ENCODE measurements at places on chromosomes 11 and 22.
A peak's percentile ranks its signal among the peaks of the same experiment; 100 is the strongest.

- no peak for DNase-seq
These were observed 20.6 kb downstream of the POLR3H start for GRCh38 chr22:41523464-41524221.

GRCh38 chr11:80163441-80163840 is 722.6 kb upstream of the TENM4 start:
- DNase-seq, result no peak

GRCh38 chr11:65503368-65503948 is 4.6 kb downstream of the MALAT1 start:
- DNase-seq, result no peak

GRCh38 chr11:77065878-77066228 is 918 bp upstream of the CAPN5 start:
- no peak for DNase-seq

DNA sequence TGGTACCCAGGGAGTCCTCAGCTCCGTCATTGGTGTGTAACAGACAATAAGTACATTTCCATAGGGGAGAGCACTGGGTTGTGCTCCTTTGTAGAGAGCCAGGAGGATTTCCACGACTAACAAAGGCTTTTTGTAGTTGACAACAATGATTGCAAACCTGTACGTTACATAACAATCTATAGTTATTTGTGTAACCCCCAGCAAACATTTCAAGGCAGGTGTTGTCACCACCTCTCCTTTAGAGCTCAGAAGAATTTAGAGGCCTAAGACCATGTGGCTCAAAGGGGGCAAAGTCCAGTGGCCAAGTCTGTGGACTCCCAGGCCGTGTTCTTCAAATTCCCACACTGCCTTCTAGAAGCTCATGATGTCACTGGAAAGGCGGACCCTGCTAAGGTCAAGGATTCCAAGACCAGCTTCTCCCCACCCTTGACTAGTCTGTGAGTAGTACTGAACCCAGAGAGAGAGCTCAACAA is 15.8 kb downstream of the RPL27A start:
- DNase-seq, result no peak

- DNase-seq, result no peak
These were observed 11.0 kb upstream of the MS4A6A start for GRCh38 chr11:60193687-60194433.

DNA sequence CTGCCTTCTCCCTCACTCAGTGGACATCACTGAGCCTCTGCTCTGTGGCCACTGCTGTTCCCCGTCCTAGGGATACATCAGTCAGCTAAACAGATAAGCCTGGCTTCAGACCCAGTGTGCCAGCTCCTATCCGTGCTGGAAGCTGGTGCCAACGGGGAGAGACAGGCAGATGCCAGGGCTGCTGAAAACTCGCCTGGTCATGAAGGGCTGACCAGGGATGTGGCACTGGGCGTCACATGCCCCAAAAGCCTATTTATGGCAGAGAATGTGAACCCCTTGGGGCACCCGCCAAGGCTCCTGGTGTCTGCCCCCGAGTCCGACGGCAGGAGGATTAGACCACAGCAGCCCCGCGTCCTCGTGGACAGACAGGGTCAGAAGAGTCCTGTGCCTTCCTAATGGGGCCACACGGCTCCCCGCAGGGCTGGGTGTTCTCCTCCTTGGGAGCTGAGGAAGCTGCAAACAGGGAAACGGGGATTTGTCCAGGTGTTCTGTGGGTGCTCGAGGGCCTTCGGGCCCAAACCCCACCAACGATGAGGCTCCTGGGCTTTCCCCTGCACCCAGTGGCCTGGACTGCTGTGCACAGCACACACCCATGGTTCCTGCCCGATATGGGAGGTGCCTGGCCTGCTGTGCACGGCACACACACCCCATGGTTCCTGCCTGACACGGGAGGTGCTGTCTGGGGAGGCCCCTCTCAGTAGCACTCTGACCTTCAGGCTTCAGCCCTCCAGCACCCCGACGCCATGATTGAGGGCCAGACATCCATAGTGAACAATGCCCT is 19.9 kb downstream of the ANO1 start:
- no peak for DNase-seq

DNA sequence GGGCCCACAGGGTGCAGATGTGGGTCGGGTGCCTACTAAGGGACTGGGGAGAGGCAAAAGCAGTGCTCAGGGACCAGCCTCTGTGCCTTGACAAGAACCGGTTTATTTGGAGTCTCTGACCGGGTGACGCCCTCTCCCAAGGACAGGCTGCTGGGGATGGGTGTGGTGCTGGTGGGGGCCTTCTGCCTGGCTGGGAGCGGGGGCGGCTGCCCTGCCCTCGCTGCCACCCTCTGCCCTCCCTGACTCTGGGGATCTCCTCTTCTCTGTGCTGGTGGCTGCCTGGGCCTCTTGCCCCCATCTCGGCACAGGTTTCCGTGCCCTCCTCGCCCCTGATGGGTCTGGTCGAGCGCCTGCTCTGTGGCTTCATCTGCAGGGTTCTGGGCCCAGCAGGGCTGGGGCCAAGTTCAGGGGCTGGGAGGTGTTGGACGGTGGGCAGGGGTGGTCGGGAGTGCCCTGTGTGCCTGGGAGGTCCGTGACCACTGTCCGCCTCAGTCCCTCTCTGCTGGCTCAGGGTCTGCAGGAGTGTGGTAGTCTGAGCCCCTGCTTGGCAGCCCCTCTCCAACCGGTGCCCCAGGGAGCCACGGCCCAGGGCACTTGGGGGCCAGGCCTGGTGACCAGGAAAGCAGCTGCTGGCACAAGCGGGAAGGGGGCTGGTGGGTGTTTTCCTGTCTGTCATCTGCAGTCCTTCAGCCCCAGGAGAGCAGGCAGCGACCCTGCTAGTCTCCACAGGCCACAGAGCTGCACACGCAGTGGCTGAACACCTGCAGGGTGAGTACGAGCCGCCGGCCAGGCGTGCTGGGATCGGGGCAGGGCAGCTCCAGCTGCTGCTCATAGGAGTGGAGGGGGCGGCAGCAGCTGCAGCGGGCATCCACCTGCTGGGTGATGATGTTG is 23.5 kb downstream of the MUC6 start:
- peak; percentile 84 for DNase-seq

GRCh38 chr22:50326225-50326955 is 422 bp downstream of the DENND6B start:
- no peak for DNase-seq

GRCh38 chr22:32199341-32199740 is 5.5 kb downstream of the RFPL2 start:
- no peak for DNase-seq

GRCh38 chr11:538431-539051 is 1.2 kb downstream of the LRRC56 start:
- DNase-seq, result no peak

DNA sequence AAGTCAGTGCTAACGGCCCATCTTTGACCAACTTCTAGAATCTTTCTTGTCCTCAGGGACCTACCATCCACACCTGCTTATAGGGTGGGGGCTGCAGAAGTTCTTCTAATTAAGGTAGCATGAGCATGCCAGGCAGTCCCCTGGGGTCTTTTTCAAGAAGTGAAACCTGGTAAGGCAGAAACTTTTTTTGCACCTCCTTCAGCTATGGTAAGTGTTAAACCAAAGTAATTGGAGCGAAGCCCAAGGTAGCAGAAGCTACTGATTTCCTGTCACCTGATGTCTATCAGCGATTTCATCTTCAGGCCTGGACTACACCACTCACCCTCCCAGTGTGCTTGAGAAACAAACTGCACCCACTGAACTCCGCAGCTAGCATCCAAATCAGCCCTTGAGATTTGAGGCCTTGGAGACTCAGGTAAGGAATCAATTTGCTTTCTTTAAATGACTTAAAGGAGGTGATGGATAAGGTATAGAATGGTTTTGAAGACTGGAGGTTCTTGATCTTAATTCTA is at the start of gene MS4A1:
TSS of gene MS4A1 (plus strand) at position 317 of the 512 bp plus-strand sequence. CDS start 6,528 bp downstream, outside the sequence.
- DNase-seq, result no peak

DNA sequence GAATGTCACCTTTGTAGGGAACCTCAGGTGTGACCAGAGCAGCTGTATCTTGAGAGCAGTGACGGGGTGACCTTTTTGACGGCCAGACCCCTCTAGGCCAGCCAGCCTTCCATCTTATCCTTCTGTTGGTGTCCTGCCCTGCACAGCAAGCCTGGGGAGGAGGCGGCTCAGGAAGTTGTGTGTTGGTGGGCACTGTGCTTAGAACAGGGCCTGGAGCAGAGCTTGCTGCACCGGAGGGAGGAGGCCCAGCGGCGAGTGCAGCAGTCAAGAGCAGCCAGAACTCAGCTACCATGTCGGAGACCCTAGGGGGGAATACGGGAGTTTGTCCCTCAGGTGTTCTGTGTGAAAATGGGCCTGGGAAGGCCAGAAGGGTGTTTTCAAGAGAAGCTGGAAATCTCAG is 129.4 kb downstream of the OSBP2 start:
- DNase-seq, result no peak

DNA sequence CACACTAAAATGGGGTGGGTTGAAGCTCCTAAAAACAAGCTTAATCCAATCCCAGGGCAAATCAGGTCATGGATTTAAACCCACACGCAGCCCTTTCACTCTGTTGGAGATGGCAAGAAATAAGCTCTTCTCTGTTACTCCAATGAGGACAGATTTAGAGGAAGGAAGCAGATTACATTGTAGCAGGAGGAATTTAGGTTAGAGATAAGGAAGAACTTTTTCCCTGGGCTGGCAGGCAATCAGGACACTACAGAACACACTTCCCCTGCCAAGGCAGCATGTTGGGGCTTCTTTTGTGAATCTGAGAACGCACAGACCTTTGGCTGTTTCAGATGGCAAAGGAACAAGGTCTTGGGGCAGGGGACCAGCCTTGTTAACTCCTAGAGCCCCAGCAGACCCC is 46.2 kb downstream of the C11orf58 start:
- no peak for DNase-seq

DNA sequence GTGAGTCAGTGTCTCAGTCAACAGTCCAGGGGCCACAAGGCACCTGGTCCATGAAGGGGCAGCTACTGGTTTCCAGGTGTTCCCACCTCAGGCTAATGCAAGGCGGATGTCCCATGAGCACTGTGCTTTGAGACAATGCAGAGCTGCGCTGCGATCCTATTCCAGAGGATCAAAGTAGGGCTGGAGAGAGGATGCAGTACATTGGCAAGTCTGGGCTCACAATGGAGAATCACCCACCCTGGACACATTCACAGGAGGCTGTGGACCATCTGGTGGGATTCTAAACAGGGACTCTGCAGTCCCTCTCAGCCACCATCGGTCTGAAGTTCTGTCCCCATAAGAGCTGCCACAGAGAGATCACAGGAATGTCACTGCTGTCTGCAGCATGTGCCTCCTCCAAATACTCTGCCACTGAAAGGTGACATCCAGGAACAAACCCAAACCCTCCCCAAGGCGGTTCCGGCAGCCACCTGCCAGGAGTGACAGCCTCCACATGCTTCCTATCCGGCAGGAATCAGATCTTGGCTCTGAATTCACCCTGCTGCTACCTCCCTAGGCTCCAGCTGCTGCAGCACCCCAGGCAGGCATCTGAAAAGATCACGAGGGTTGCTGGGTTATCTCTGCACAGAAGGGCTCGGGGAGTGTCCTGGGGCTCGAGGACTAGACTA is 45.3 kb upstream of the SERPIND1 start:
- no peak for DNase-seq

DNA sequence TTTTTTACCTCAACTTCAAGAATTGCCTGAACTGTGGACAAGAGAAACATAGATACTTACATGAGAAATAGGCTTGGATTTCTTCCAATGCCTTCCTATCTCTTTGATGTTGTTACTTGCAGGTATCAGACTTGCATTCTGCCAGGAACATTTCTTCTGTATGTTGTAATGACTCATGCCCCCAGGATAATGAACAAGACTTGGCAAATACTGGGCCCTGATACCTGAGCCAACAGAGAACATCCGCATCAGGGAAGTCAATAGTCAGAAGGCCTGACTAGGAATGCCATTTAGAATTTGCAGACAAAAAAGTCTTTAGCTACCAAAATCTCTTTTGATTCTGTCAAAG is 273.7 kb upstream of the KIRREL3 start:
- DNase-seq, result no peak

DNA sequence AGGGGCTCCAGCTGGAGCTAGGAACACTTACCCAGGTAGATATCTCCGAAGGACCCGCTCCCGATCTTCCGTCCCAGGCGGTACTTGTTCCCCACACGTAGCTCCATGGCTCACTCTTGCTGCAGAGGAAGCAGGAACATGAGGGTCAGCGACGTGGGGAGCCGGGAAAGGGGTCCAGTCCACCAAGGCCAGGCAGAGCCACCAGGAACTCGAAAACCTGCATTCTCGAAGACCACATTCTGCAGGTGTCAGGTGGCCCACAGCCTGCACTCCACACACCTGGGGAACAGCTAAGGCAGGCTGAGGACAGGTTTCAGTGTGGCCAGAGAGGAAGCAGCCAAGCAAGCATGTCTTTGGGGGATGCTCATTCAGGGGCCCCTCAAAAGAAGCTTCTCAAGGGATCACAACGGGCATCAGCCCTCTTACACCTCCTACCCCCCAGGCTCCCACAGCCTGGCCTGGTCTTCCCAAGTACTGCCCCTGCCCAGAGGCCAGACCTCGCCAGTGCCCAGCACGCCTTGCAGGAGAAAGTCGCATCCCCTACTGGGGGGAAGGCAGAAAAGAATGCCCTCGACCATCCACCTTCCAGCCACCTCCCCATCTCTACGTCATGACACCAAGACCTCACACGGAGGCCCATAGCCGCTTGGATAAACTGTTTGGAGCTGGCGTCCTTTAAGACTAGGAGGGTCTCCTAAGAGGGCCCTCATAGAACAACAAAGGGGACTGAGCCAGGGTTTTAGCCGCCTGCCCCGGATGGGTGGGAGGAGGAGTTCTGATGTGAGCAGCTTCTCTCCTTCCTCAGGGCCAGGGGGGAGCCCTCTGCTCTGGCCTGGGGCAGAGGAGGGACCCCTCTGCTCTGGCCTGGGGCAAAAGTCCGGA is 2.9 kb downstream of the CSNK1E start:
- no peak for DNase-seq

DNA sequence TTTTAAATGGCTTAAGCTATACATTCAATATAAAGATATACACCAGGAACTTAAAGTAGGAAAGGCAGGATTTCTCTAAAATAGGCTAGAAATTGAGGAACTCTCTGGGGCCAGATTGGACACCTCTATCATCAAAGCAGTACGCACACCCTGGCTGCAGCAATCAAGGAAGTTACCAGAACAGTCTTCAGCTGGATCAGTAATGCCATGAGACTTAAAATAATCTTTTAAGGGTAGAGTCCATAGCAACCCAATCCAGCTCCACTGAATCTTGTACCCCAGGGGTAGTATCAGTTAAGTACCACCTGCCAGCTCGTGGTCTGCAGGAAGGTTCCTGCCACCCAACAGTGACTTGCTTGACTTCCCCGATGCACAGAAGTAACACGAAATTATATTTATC is 3.0 kb downstream of the RDX start:
- DNase-seq, result no peak

DNA sequence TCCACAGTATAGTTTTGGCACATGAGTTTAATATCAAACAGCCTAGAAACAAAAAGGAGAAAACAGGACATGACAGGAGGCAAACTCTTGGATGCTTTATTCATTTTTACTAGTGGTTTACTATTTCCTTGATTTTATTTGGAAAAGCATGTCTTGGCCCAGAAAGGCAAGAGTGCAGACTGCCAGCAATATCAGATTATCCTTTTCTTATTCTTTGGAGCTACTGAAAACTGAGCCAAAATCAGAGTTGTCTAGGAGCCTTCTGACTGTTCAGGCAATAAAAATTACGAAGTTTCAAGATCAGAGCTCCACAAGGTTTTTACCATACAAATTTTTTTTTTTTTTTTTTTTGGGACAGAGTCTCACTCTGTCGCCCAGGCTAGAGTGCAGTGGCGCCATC is 16.0 kb downstream of the CELF1 start:
- DNase-seq, result no peak

GRCh38 chr11:10925149-10925926 is 67.5 kb upstream of the ZBED5 start:
- DNase-seq, result no peak
